ENCODE measurements at places on chromosomes 1 and 21.

- DNase-seq: no peak
- no peaks in the 10 kb centered on the region for H3K27me3 ChIP-seq
- no peak overlapping the region for H3K4me3 ChIP-seq
- H3K4me1 ChIP-seq: no peaks in the 10 kb centered on the region
- no peak overlapping the region for H3K27ac ChIP-seq
Observed at GRCh38 chr1:237470712-237471338, 419.9 kb downstream of the ZP4 start.

GRCh38 chr21:33569991-33570390 lies 18.5 kb downstream of the DONSON start:
- H3K27ac ChIP-seq: no peak overlapping the region
- peaks cover 21% of the 10 kb centered on the region for H3K36me3 ChIP-seq
- no peak for DNase-seq
- no peaks in the 10 kb centered on the region for H3K4me1 ChIP-seq
- no peaks in the 10 kb centered on the region for H3K27me3 ChIP-seq
- H3K4me3 ChIP-seq: no peak overlapping the region

GRCh38 chr1:119871881-119872280 lies 24.4 kb downstream of the ADAM30 start:
- H3K27me3 ChIP-seq: no peaks in the 10 kb centered on the region
- H3K4me1 ChIP-seq: peaks cover 5% of the 10 kb centered on the region
- H3K4me3 ChIP-seq: no peak overlapping the region
- H3K27ac ChIP-seq: no peak overlapping the region

DNA sequence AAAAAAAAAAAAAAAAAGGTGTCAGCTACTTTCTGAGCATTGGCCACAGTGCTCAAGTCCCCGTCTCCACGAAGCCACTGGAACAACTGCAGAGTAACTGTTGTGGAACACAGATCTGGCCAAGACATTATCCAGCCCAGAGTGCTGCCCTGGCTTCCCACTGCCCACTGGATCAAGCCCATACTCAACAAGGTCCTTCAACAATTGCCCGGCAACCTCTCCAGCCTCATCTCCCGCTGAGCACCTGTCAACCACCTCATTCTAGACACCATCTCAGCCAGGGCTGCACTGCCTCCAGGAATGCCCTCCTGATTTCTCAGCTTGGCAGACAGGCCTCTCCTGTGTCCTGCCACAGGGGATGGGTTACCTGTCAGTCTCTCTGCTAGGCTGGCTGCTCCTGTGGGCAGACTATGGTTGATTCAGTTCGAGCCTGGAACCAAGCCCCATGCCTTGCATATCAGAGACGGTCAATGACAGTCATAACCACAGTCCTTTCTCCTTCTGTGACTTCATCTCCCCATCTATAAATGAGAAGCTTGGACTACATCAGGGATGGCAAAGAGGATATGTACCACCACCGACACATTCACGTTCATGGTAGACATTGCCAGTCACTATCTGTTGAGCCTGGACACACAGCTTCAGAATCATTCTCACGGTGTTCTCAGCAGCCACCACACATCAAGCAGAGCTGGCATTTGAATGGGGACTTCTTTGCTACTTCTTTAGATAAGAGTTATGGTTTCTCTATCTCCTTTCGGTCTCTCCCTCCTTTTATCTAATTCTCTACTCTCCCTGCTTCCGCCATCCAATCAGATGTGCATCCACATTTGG lies 76.9 kb downstream of the MRPL37 start:
- peaks cover 64% of the 10 kb centered on the region for H3K36me3 ChIP-seq
- DNase-seq: no peak
- H3K4me1 ChIP-seq: peaks cover 34% of the 10 kb centered on the region
- peak overlapping the region; percentile 6 for H3K4me3 ChIP-seq
- H3K27ac ChIP-seq: no peak overlapping the region

DNA sequence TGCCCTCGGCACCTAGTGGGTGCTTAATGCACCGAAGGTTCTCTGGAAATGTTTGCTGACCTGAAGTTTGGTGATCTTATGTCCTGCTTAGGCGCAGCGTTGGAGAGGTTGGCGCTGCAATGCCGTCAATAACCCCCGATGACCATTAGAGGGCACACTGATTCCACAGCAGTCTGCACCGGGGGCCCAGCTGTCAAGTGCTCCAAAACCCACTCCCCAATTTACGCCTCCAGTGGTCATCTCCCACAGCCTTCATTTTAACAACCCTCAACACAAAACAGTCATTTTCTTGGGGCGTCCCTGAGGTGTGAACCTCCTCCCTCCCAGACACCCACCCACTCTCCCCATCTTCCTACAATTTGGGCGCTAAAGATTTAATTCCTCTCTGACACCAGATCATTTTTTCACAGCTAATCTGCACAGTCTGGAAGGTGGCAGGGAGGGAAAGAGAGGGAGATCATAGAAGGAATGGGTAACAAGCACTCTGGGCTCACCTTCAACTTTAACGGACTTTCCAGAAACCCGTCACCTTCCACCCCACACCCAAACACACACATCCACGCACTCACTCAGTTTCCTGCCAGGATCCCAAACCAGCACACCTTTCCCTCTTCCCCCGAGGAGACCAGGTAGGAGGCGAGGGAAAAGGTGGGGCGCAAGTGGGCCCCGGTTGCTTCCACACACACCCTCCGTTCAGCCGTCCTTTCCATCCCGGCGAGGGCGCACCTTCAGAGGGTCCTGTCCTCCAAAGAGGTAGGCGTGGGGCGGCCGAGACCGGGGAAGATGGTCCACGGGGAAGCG lies 570 bp upstream of the NPR1 start:
- no peak for DNase-seq
- peak overlapping the region; percentile 31 for H3K4me3 ChIP-seq
- no peak overlapping the region for H3K27ac ChIP-seq
- peaks cover 40% of the 10 kb centered on the region for H3K27me3 ChIP-seq
- H3K36me3 ChIP-seq: no peaks in the 10 kb centered on the region

DNA sequence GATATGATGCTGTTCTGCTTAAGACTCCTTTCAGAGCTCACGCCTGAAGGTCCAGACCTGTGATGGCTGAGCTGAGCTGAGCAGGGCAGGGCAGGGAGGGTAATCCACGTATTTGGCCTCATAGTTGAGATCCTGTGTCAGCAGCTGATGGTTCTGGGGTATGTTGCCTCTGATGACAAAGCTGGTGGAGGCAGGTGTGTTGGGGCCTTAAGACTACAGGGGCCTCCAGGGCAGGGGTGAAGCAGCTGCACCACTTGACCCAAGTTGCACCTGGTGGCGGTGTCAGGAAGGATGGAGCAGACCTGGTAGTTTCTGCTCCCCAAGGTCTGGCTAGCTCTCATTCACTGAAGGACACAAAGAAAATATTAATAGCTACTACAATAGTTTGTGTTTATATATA lies 57.0 kb downstream of the FCRL5 start:
- no peaks in the 10 kb centered on the region for H3K36me3 ChIP-seq
- no peaks in the 10 kb centered on the region for H3K4me1 ChIP-seq
- H3K4me3 ChIP-seq: no peak overlapping the region
- no peak overlapping the region for H3K27ac ChIP-seq
- no peak for DNase-seq
- no peaks in the 10 kb centered on the region for H3K27me3 ChIP-seq

DNA sequence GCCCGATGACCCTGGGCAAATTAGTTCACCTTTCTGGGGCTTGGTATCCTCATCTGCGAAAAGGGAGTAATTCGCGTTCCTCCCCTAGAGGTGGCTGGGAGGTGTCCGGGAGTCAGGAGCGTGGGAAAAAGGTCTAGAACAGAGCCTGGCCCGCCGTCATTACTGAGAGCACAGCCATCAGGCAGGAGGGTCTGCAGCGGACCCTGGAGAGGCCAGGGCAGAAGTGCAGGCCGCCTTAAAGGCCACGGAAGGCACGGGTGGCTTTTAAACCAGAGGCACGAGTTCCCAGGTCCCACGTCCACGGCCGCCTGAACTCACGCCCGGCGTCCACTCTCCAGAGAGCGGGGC lies 850 bp downstream of the PANK4 start:
- DNase-seq: no peak
- peak overlapping the region; percentile 96 for H3K4me3 ChIP-seq
- H3K27me3 ChIP-seq: no peaks in the 10 kb centered on the region

GRCh38 chr1:108830119-108831008 lies 26.5 kb downstream of the AKNAD1 start:
- no peak overlapping the region for H3K4me3 ChIP-seq
- H3K36me3 ChIP-seq: no peaks in the 10 kb centered on the region
- H3K4me1 ChIP-seq: peaks cover 7% of the 10 kb centered on the region
- H3K27ac ChIP-seq: no peak overlapping the region

DNA sequence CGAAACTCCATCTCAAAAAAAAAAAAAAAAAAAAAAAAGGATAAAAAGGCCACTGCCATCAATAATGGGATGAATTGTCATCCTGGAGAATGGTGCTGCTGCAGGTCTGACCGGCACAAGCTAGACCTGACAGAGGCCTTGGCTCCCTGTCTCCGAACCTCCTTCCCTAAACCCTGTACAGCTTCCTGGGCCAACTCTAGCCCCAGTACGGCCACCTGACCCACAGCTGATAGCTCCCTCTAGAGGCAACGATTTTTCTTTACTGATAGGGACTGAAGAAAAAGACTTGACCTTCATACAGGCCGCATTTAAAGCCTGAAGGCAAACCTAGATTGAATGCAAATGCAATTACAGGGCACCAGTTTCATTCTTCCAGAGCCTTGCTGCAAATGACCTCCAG lies 30.7 kb downstream of the NOL9 start:
- no peak for DNase-seq
- H3K36me3 ChIP-seq: peaks cover 18% of the 10 kb centered on the region
- no peaks in the 10 kb centered on the region for H3K27me3 ChIP-seq
- peaks cover 18% of the 10 kb centered on the region for H3K4me1 ChIP-seq

DNA sequence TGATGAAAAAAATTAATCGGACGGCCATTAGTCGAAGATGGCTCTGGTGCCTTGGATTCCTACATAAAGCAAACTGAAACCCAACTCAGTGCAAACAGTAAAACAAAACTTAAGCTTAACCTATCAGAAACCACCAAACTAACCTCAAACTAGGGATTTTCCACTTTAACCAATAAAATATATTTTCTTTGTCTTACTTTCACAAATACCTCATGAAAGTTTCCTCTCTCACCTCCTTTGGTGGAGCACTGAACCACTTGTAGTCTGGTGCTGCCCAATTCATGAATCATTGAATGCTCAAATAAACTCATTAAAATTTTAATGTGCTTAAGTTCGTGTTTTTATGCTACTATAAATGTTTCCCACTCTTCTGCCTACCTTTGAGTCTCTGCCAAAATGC lies 7.0 kb downstream of the ADORA3 start:
- H3K4me1 ChIP-seq: peaks cover 3% of the 10 kb centered on the region
- H3K36me3 ChIP-seq: no peaks in the 10 kb centered on the region
- no peaks in the 10 kb centered on the region for H3K27me3 ChIP-seq
- DNase-seq: no peak
- H3K27ac ChIP-seq: no peak overlapping the region
- no peak overlapping the region for H3K4me3 ChIP-seq

DNA sequence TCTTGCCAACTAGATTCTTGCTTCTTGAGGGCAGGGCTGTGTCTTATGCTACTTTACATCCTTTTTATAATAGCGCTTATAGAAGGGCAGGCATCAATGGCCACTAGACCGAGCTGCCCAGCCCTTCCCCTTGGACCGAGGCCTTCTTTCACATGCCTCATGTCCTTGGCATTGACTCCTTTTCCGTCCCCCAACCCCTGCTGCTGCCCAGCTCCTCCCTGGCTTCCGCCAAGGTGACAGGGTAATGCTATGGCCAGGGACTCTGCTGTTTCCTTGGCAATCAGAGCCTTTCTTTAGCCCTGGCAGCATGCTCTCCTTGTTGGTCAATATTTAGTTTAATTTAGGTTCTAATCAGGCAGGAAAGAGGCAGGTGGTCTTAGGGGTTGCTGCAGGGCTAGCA lies 48.2 kb downstream of the DDX20 start:
- H3K4me3 ChIP-seq: no peak overlapping the region
- H3K36me3 ChIP-seq: no peaks in the 10 kb centered on the region
- no peak overlapping the region for H3K27ac ChIP-seq
- no peak for DNase-seq
- no peaks in the 10 kb centered on the region for H3K4me1 ChIP-seq

GRCh38 chr1:107450899-107451664 lies 310.2 kb downstream of the NTNG1 start:
- no peak overlapping the region for H3K4me3 ChIP-seq
- H3K36me3 ChIP-seq: no peaks in the 10 kb centered on the region
- H3K27me3 ChIP-seq: no peaks in the 10 kb centered on the region
- no peak overlapping the region for H3K27ac ChIP-seq
- no peak for DNase-seq

DNA sequence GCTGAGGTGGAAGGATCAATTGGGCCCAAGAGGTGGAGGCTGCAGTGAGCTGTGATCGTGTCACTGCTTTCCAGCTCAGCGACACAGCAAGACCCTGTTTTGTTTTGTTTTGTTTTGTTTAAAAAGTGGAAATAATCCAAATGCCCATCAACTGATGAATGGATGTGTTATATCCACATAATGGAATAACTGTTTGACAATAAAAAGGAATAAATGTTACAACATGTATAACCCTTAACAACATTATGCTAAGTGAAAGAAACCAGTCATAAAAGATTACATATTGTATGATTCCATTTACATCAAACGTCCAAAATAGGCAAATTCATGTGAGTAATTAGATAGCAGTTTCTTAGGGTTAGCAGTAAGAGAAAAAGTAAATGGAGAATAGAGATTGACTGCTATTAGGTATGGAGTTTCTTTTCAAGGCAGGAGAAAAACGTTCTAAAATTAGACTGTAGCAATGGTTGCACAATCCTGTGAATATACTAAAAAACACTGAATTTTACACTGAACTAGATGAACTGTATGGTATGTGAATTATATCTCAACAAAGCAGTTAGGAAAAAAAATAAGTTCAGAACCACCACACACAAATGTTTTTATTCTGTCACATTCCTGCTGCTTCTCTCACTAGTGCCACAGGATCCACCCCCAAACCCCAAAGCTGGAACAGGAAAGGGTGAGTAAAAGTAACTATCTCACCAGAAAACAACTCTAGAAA lies 15.7 kb downstream of the FOXJ3 start:
- no peak overlapping the region for H3K4me3 ChIP-seq
- H3K27ac ChIP-seq: no peak overlapping the region
- DNase-seq: no peak
- peaks cover 8% of the 10 kb centered on the region for H3K4me1 ChIP-seq
- H3K36me3 ChIP-seq: peaks cover 9% of the 10 kb centered on the region

DNA sequence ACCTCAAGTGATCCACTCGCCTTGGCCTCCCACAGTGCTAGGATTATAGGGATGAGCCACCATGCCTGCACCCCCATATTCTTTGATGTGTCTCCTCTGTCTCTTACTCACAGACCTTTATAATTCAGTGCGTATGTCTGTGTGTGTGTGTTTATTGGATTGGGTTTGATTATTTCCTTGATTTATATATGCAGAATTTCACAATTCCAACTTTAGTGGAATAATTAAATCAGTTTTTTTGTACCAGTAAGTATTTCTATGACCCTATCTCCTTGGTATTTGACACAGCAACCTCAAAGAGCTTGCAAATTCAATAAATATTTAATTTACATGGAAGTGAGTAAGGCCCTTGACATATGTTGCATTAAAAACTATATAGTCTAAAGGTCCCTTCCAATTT lies 333.9 kb upstream of the ADAMTS5 start:
- H3K27ac ChIP-seq: no peak overlapping the region
- no peak overlapping the region for H3K4me3 ChIP-seq
- no peaks in the 10 kb centered on the region for H3K36me3 ChIP-seq
- H3K4me1 ChIP-seq: no peaks in the 10 kb centered on the region

- H3K27ac ChIP-seq: no peak overlapping the region
- DNase-seq: no peak
- H3K4me1 ChIP-seq: no peaks in the 10 kb centered on the region
- no peak overlapping the region for H3K4me3 ChIP-seq
- H3K27me3 ChIP-seq: no peaks in the 10 kb centered on the region
Observed at GRCh38 chr1:223873044-223873443, 27.3 kb upstream of the TP53BP2 start.

GRCh38 chr1:103517380-103518047 lies 8.0 kb upstream of the RNPC3 start:
- no peak for DNase-seq
- no peak overlapping the region for H3K4me3 ChIP-seq
- no peaks in the 10 kb centered on the region for H3K4me1 ChIP-seq
- no peaks in the 10 kb centered on the region for H3K36me3 ChIP-seq
- no peak overlapping the region for H3K27ac ChIP-seq
